CD4-positive, CD25-positive, alpha-beta regulatory T cell (primary cell): ENCODE measurements at places on chromosomes 12 and 14.
A peak's percentile ranks its signal among the peaks of the same experiment; 100 is the strongest.

- DNase-seq: no peak
These were observed 453.7 kb downstream of the RPL10L start for GRCh38 chr14:46197856-46198255.

GRCh38 chr12:117046011-117046369 is 53.2 kb downstream of the TESC start:
- no peak for DNase-seq

- DNase-seq: no peak
These were observed 329.0 kb downstream of the C12orf75 start for GRCh38 chr12:105659355-105660075.

DNA sequence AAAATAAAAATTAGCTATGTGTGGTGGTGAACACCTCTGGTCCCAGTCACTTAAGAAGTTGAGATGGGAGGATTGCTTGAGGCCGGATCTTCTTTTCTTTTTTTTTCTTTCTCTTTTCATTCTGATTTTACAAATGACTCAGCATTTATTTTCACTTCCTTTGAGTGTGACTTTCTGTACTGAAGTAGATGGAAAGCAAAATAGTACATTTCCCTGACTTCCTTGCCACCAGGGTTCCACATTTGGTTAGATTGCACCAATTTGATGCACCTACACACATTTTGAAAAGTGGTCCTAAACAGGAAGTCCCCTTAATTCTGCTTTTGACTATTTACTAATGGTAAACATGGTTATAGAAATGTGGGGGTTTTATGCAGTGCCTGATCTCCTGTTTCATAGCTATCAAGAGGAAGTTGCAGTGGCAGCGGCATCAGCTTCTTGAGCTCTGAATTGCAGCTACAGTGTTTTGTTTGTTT is 13.0 kb upstream of the LEMD3 start:
- DNase-seq: peak; percentile 83

- DNase-seq: no peak
These were observed 983.4 kb downstream of the TMEM121 start for GRCh38 chr14:106509807-106510206.

DNA sequence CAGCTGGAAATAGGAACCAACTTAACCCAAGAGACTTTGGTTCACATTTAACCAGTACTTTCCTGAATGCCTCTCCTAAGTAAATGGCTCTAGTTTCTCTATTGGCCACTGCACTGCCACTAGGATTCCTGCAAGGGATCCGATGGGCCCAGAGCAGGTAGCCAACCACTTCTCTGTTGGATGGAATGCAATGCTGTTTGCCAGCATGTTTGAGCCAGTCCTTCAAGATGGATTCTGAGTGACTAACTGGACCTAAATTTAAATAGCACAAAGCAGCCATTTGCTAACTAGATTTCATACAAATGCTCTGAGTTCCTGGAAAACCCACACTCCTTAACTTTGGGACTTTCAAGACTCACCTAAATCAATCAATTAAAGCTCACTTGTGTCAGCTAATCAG is 9.5 kb upstream of the CLEC2D start:
- no peak for DNase-seq

DNA sequence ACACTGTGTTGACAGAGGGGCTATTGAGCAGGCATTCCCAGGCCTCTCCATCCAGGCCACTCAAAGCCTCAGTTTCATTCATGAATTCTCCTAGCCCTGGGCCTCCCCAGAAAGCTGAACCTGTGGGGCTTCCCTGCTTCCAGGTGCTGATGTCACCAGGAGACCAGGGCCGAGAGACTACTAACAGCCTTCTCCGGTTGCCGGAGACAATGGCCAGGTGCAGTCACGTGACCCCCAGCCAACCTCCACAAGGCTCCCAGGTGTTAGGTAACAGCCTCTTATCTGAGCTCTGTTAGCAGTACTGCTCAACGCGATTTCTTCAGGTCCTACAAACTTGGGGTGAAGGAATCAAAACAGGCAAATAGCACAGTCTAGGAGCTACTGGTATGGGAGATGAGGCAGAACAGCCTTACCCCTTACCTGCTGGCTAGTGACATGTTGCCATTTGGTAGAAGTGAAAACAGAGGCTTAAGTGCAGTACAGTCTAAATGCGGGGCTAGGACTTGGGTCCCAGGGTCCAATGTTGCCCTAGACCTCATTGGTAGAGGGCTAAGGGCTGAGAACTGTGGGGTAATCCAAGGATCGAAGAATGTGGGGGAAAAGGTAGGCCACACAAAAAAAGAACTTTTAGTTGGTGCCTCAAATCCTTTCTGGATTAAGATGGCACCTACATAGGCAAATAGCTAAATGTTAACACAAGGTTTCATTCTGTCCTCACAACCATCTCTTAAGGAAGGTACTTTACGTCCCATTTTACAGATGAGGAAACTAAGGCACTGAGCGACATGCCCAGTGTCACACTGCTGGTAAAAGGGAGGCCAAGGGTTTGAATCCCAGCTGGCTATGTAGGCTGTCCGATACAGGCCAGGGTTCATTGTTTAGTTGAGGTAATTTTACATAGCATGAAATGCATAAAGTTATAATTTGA is 3.8 kb downstream of the CCDC88C start:
- peak; percentile 70 for DNase-seq

GRCh38 chr12:75205558-75205957 is 4.1 kb downstream of the KCNC2 start:
- no peak for DNase-seq

DNA sequence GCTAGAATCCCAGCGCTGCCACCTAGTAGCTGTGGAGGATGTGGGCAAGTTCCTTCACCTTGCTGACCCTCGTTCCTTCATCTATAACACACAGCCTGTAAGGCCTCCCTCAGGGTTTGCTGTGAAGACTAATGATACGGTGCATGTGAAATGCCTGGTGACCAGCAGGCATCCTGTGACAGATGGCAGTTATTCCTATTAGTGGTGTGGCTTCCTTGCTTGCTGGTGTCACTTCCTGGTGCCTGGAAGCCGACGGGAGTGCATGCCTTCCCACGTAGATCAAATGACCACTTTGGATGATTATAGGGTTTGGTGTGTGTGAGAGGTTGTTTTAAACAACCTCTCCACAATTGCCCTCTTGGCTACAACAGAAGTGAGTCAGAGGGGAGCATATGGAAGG is 894.9 kb downstream of the VRK1 start:
- no peak for DNase-seq

- DNase-seq: no peak
These were observed 5.9 kb downstream of the CIPC start for GRCh38 chr14:77103951-77104350.

GRCh38 chr14:62663456-62663821 is 381.8 kb downstream of the KCNH5 start:
- DNase-seq: no peak

- DNase-seq: no peak
These were observed 126.3 kb upstream of the RTL1 start for GRCh38 chr14:101029668-101030290.

DNA sequence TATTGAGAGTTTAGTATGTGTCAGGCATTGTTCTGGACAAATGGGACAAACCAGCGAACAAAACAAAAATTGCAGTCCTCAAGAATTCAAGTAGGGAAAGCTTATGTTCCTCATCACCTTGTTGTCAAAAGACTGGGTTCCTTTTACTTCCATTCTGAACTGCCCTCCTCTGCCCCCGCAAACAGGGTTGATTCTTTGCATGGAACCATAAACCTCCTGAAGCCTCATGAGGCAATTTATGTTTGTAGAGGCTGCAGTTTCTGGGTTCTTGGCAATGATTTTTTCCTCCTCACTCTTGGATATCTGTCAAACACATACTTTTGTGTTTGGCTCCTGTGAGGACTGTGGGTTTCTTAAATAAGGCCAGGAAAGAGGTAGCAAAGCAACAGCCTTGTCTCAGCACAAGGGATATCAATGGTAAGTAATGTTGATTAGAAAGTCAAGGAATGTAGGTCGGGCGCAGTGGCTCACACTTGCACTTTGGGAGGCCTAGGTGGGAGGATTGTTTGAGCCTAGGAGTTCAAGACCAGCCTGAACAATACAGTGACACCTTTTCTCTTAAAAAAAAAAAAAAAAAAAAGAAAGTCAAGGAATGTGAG is 13.9 kb downstream of the COPZ1 start:
- no peak for DNase-seq

- DNase-seq: no peak
These were observed 200.5 kb downstream of the STXBP6 start for GRCh38 chr14:24849471-24849870.

GRCh38 chr12:12803186-12803585 is 10.0 kb upstream of the DDX47 start:
- peak; percentile 89 for DNase-seq

GRCh38 chr12:94149119-94149780 is 873 bp downstream of the PLXNC1 start:
- DNase-seq: peak; percentile 43

DNA sequence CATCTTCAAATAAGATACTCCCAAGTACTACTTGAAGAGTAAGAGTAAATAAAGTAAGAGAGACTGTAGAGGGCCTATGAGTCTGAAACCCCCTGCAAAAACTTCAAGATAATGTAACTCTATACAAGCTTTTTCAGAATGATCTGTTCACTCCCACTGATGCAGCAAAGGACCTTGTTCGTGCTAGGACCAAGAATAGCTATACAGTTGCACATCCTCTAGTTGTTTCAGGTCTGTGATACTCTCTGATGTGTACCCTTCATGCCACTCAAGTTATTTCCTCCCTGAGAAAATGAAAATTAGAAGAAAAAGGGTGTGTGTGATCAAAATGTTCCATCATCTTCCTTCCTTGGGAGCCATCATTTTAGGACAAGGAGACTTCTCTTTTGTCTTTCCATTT is 204.4 kb downstream of the ALX1 start:
- no peak for DNase-seq

GRCh38 chr14:45705940-45706534 is 453.0 kb upstream of the MIS18BP1 start:
- no peak for DNase-seq

- no peak for DNase-seq
These were observed 10.1 kb upstream of the TBPL2 start for GRCh38 chr14:55450539-55450938.

GRCh38 chr12:51661836-51662235 is 70.8 kb downstream of the SCN8A start:
- no peak for DNase-seq
